ENCODE measurements at places on chromosomes 13 and 19.

DNA sequence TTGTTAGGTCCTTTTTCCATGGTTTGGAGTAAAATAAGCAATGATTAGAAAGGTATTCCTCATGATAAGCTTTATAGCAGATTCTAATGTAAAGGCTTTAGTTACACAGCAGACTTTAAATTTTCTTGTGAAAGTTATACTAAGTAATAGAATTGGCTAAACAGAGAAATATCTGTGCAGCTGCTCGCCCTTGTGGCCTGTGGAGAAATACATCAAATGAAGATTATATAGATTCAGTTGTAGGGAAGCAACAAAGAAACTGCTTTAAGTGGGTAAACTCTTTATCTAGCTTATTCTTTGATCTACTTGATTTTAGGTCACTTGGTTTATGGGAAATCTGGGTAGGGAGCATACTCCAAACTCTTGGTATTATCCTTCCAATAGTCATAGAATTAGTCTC lies 1269.7 kb upstream of the SPRY2 start:
- no peak for DNase-seq

GRCh38 chr13:39665763-39666162 lies 10.3 kb downstream of the COG6 start:
- no peak for DNase-seq

DNA sequence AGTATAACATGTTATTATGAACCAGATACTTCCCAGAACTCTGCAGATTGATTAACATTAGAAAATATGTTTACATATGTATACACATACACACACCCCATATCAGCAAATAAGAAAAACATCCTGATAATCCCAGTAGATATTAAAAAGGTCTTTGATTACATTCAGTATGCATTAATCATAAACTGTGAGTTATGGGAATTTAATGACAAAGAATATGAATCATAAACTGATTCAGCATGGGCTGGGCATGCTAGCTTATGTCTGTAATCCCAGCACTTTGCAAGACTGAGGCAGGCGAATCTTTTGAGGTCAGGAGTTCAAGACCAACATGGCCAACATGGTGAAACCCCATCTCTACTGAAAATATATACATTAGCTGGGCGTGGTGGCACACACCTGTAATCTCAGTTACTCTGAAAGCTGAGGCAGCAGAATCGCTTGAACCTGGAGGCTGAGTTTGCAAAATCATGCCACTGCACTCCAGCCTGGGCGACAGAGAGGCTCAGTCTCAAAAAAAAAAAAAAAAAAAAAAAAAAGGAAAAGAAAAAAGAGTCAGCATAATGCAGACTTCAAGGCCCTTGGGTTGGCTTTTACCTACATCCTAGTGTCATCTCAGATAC lies 581.9 kb upstream of the PRR20A start:
- DNase-seq: no peak

GRCh38 chr13:43339805-43340550 lies 316.6 kb downstream of the DNAJC15 start:
- no peak for DNase-seq

DNA sequence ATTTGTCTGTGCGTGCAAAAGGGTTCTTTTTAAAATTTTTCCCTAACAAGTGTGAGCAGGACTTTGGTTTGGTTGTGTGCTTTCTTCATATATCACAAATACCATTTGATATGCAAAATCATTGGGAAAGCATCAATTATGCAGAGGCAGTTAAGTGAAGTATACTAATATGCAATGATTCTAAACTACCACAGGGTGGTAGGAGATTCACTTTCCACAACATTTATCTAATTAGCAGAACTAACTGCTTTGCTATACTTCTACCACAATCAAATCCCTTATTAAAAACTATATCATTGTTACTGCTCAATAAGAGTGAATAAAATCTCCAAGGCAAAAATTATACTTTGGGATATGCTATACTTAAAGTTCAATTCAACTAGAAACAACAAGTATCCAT lies 2738.9 kb upstream of the PCDH20 start:
- peak; percentile 69 for DNase-seq

DNA sequence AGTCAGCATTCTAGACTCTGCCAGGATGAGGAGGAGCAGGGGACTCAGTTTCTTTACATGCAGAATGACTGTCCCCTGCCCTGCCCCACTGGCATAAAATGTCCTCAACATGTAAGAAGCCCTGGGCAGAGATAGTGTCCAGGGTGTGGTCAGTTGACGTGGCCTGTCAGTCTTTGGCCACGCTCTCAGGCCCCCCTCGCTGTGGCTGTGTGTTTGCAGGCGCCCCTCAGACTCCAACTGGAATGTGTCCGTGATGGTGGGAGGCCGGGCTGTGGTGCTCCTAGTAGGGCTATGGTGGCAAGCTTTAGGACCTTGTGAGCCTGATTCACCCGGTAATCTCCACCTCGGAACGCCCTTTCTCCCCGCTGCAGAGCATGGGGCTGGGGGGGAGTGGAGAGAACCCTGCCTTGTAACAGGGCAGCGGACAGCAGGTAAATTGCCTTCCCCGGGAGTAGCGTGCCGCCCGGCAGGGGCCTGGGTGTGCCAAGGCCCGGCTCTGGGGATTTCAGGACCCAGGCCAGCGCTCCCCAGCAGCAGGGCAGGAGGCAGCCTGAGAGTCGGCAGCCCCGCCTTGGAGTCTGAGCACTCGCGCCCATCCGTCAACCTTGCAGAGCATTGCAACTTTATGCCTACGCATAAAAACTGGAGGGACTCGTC lies 62.3 kb downstream of the CHST8 start:
- DNase-seq: peak; percentile 25

DNA sequence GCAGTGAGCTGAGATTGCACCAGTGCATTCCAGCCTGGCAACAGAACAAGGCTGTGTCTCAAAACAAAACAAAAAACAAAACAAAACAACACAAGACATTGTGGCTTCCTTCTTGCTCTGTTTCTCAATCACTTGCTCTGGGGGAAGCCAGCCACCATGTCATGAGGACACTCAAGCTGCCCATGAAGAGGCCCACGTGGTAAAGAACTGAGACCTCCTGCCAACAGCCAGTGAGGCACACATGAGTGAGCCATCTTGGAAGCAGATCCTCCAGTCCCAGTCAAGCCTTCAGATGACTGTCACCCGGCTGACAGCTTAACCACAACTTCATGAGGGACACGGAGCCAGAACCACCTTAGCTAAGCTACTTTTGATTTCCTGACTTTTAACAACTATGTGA lies 25.2 kb downstream of the CPT1C start:
- no peak for DNase-seq

DNA sequence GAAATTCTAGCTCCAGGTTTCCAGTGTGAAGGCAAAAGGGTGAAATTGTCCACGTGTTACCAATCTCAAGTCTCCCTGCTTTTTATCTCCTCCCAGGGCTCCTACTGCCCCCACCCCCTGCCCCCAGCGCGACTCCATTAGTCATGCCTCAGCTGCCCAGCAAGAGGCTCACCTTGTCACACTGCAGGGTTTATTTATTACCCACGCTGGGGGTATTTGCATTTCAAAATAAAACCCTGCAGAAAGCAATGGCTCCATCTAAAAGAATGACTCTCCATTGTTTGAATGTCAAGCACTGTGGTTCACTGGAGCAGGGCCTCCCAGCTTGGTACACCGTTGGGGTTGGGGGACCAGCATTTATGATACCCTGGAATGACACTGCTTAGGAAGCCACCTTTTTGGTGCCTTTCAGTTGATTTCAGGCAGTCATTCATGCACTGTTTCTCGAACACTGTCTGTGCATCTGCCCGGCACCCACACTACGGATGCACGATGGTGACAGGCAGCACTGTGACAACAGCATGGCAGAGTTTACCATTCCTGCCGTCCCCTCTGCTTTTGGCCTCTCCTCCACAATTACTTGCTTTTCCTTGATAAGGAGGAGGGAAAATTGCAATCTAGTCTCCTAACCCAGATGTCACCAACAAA lies 9.9 kb upstream of the POP4 start:
- no peak for DNase-seq

GRCh38 chr13:81846771-81847170 lies 1505.8 kb upstream of the SPRY2 start:
- no peak for DNase-seq

GRCh38 chr13:114104655-114105520 lies 27.5 kb downstream of the RASA3 start:
- DNase-seq: no peak

DNA sequence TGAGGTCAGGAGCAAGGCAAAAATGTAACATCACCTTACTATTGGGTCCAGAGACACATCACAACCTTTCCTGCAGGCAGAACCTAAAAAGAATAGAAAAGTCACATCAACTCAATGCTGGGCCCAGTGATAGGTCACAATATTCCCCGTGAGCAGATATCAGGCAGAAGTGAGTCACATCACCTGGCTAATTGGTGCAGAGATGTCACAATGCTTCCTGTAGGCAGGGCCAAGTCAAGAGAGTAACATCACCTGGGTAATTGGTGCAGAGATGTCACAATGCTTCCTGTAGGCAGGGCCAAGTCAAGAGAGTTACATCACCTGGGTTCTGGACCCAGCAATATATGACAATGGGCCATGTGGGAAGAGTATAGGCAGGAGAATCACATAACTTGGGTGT lies 63.4 kb downstream of the ZNF726 start:
- DNase-seq: no peak

DNA sequence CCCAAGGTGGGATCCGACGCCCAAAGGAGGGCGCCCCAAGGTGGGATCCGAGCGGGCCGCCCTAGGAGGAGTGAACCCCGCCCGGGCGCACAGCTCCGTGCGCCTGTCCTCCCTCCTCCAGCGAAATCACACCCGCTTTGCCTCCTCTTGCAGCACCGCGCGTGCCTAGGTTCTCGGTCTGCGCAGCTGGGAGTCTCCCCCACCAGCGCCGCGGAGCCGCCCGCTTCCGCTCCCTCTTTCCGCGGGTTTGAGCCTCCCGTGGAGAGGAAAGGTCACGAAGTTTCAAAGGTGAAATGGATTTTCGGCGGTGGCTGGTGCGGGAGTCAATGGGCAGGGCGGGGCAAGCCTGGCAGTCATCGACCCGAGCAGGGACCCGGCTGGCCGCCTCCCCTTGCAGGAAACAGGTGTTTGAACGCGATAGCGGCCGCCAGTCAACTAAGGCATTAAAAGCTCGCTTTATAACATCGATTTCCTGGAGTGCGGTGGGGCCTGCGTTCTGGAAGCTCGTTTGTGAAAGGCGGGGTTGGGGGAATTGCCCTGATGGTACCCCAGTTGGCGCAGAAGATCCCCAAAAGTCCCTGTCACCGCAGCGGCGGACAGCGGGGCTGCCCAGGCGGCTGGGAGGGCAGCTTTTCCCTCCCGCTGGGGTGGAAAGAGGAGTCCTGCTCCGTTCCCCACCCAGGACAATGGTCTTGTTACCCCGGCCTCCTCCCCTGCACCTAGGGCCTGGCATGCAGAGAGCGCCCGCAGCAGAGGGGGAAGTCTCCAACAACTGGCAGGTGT lies 9.0 kb upstream of the SOX1 start:
- peak; percentile 6 for DNase-seq

DNA sequence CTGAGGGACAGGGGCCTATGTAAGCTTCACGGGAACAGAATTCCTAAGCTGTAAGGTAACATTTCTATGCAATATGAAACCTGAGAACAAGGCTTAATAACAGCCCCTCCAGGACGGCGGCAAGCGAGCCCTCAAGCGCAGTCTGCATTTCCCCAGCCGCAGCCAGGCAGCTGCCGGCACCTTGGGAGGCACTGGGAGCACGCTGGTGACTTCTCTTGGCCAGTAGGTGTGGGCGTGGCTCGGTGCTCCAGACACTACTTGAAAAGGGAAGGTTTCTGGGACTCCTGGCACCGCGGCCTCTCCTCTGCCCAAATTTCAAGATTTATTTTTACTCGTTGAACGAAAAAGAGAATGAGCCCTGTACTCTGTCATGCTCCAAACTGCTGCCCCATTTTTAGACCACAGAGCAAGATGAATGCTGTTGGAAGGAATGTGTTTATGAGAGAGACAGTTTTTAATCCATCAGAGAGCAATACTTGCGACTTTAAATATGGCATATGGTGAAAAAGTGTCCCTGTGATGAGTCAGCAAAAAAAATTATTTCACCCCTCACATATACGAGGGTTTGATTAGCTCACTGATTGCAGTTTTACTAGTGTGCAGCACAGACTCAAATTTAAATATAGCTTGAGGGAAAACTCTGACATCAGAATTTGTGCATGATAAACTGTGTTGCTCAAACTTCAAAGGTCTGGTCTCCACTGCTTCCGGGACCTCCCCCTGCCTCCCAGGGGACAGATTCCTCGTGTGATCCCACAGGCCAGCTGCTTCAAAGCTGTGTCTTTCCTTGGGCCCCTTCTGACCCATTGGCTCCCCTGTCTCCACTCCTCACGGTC lies 81.2 kb downstream of the COL4A2 start:
- DNase-seq: no peak

DNA sequence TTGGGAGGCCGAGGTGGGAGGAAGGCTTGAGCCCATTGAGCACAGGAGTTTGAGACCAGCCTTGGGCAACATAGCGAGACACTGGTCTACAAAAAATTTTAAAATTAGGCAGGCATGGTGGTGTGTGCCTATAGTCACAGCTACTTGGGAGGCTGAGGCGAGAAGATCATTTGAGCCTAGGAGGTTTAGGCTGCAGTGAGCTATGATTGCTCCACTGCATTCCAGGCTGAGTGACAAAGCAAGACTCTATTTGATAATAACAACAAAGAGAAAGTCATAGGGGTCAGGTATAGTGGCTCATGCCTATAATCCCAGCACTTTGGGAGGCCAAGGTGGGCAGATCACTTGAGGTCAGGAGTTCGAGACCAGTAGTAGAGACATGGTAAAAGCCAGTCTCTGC lies 4.6 kb upstream of the SLC44A2 start:
- no peak for DNase-seq

GRCh38 chr19:33660410-33661124 lies 38.8 kb downstream of the CHST8 start:
- DNase-seq: no peak

- no peak for DNase-seq
Measured at GRCh38 chr13:113739527-113740285, 19.3 kb upstream of the TMEM255B start.

GRCh38 chr19:4064496-4065260 lies 2.0 kb downstream of the ZBTB7A start:
- DNase-seq: peak; percentile 35

DNA sequence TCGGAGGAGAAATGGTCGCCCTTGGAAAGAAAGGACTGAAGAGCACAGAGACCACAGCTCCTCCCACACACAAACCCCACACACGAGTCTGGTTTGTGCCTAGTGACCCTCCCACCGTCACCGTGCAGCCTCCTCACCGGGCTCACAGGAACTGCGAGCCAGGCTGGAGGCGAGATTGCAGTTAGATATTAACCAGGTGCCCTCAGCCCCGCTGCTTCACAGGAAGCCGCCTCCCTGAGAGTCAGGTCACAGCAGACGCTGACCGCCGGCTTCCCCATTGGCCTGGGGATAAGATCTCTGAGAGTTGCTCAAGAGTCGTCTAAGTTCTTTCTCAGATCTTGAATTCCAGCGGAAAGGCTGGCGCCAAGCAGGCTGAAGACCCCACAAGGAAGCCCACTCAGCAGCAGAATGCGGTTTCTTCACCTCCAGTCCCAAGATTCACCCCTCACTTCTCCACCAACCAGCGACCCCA lies 870 bp downstream of the ZNF44 start:
- peak; percentile 52 for DNase-seq

DNA sequence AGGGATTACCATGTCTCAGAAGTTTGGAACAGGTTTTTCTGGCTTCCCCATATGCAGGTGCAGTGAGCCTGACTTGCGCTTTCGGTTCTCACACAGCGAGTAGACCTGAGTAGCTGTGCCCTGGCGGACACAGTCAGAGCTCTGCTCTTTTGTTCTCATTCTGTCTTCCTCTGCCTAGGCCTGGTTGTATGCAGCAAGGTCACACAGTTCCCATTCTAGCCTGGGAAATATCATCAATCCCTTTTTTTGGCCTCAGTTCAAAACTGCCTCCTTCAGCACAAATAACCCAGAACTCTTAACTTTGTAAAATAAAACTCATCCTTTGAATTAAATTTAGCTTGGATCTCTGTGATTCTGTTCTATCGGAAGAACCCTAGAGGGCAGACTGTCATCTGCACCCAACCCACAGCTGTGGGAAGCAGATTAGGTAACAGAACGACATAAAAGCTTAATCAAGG lies 10.2 kb downstream of the OXGR1 start:
- peak; percentile 75 for DNase-seq

Data from endothelial cell of umbilical vein (primary cell).